ENCODE measurements at places on chromosomes 3 and 15.

DNA sequence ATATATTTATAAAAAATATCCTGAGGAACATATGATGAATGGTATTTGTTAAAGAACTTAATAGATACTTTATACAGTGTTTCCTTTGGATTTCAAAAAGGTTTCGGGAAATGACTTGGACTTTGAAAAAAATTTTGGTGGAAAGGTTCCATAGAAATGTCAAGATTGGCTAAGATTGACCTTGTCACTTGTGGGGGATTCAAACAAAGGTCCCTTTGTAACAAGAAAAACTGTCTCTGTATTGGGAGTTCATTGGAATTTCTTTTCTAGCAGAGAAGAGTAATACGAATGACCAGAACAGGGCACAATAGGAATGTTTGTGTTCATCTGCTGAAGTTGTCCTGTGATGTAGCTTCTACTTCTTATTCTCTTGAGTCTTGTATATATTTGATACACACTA is 43.2 kb downstream of the ARHGEF26 start:
- no peak for DNase-seq

- DNase-seq = peak; percentile 90
Observed at GRCh38 chr3:9932843-9933560, 632 bp upstream of the CRELD1 start.

DNA sequence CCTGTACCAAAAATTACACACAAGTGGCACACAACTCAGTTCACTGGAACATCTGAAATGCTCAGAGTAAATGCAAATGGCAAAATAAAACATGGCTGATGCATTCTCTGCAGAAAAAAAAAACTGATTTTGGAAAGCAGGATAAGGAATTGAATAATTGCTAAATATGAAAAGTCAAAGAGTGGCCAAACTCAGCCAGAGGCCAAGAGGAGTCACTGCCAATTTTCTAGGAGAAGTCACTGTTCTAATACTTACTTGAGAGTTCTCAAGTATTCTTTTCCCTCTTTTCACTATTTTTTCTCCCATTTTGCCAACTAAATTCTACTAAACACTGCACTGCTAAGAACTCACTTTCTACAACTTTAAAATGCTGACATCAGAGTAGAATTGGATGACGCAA is 1018.6 kb downstream of the TUSC7 start:
- DNase-seq = no peak

DNA sequence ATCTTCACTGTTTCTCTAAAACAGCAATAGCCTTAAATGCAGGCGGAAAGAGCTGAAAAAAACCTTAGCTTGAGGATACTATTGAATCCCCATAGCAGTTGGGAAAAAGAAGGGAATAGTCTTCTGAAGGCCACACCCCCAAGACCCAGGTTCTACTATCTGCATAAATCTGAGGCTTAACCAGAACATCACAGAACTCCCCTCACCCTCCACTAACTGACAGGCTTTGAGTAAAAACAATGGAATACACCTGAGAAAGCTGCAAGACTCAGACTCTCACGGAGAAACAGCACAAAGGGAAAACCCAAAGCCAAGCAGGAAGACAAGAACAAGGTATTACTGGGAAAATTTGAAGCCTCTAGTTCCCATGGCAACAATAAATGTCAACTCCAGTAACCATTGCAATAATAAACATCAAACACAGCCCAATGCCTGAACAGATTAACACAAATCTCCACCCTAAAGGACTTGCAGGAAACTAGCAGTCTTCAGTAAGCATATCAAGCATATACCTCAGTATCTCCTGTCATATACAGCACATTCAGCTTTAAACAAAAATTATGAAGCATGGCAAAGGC is 56.4 kb downstream of the TMCC1 start:
- no peak for DNase-seq

GRCh38 chr15:55250392-55250791 is 39.2 kb downstream of the RAB27A start:
- DNase-seq = no peak

- DNase-seq = no peak
Observed at GRCh38 chr3:35685153-35685552, 45.8 kb downstream of the ARPP21 start.

- no peak for DNase-seq
Observed at GRCh38 chr3:141387516-141387915, 19.2 kb downstream of the ZBTB38 start.

DNA sequence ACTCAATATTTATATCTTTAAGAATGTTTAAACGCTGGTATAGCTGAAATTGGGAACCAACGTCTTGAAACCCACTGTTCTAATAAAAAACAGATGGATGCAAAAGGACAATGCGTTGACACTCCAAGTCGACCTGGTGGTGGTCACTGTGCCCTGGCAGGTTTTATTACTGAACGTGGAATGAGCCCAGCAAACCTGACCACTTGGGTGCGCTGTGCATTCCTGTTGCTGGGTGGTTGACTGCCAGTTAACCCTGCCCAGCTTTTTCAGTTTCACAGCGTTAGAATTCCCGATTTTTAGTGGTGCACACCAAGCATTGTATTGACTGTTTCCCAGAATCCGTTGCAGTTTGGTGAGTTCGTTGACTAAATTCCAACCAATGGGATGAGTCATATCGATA is 384.4 kb downstream of the OCA2 start:
- DNase-seq = peak; percentile 51

DNA sequence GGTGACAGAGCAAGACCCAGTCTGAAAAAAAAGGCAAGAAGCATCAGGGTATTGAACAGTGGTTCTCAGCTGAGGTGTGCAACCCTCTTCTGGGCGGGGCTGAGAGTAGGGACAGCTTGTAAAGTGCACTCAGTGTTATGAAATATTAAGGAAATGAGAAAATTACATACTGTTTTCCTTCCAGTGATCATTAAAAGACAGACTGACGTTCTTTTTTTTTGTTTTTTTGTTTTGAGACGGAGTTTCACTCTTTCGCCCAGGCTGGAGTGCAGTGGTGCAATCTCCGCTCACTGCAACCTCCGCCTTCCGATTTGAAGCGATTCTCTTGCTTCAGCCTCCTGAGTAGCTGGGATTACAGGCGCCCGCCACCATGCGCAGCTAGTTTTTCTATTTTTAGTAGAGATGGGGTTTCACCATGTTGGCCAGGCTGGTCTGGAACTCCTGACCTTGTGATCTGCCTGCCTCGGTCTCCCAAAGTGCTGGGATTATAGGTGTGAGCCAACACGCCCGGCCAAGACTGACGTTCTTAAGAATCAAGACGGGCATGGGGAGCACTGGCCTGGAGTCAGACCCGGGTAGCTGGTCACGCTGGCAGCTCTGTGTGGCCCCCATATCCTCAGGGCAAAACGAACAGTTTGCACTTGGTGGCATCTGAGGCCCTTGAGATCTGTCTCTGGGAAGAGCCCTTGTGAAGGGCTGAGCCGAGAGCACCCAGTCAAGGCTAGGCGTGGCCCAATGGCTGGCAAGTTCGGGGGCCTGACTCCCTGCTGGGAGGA is 11.4 kb downstream of the MAN2A2 start:
- DNase-seq = no peak

GRCh38 chr3:122919291-122919610 is 108.3 kb downstream of the SEMA5B start:
- DNase-seq = no peak

GRCh38 chr3:101574388-101575112 is 570 bp downstream of the PCNP start:
- peak; percentile 48 for DNase-seq

DNA sequence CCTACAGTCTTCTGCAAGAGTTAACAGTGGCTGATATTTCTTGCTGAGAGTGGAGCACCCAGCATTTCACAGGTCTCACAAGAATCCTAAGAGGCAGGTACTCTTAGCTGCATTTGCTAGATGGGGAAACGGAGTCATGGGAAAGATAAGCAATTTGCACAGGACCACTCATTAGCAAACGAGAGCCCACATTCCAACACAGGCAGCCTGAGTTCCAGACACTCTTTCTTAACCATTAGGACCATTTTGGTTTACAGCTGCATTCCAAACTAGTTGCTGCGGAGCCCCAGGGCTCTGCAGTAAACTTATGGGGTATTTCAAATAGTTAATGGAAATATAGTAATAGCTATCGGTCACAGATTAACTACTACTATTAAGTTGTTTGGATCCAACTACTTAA is 42.5 kb downstream of the LYZL4 start:
- DNase-seq = no peak

- no peak for DNase-seq
Observed at GRCh38 chr3:77271711-77272110, 231.8 kb downstream of the ROBO2 start.

DNA sequence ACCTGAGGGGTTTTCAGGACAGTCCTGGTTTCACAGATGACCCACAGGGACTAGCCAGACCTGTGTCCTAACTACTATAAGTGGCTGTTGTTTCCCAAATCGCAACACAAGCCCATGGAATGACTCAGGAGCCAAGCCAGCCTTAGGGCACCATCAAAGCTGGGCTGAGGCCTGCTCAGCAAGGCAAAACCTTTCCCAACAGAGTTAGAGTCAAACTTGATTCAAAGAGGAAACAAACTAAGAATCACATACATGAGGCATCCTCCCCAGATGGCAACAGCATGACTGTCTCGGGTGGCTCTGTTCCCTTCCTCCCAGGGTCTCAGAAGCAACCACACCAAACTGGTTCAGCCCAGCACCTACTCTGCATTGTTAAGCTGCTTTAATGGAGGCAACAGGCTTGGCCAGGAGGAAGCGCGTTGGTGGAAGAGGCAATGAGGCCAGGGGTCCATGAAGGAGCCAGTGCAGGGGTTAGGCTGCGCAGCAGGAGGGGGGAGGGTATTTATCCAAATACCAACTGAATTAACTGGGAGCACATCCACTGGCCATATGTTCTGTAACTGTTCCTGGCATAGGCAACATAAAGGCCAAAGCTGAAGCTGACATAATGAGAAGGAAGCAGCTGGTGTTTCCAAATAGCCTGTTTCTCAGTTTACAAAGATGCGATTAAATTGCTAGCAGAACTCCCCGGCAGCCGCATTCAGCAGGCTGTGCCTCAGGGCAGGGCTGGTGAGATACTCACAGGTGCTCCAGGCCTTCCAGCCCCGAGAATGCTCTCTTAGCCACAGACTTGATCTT is 102.4 kb downstream of the LRIG1 start:
- DNase-seq = no peak

DNA sequence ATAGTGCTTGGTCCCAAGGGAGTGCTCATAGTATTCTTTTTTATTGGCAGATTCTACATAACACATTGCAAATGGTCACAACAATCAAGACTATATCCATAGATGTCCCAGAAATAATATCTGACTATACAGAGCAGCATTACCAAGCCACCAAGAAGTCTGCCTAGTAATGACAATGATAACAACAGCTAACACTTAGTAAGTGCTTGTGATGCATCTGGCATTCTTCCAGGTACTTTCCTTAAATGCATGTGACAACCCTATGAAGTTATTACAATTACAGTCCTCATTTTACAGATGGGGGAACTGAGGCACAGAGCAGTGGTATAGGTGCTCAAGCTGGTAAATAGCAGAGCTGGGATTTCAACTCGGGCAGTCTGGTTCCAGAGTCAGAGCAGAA is 49.6 kb upstream of the ICE2 start:
- DNase-seq = no peak

GRCh38 chr15:57731530-57732103 is 25.1 kb downstream of the POLR2M start:
- DNase-seq = no peak
